ENCODE measurements at places on chromosomes 16 and 17.

- no peak for DNase-seq
Observed at GRCh38 chr16:53920988-53921387, 217.0 kb downstream of the FTO start.

DNA sequence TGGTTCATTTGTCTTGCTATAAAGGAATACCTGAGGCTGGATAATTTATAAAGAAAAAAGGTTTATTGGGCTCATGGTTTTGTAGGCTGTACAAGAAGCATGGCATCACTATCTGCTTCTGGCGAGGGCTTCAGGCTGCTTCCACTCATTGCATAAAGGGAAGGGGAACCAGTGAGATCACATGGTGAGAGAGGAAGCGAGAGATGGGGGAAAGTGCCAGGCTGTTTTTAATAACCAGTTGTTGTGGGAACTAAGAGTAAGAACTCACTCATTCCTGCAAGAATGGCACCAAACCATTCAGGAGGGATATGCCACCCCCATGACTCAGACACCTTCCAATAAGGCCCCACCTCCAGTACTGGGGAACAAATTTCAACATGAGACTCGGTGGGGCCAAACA lies 24.3 kb downstream of the SPECC1 start:
- no peak for DNase-seq

GRCh38 chr16:67547423-67548264 lies 14.7 kb upstream of the CTCF start:
- DNase-seq, result no peak

DNA sequence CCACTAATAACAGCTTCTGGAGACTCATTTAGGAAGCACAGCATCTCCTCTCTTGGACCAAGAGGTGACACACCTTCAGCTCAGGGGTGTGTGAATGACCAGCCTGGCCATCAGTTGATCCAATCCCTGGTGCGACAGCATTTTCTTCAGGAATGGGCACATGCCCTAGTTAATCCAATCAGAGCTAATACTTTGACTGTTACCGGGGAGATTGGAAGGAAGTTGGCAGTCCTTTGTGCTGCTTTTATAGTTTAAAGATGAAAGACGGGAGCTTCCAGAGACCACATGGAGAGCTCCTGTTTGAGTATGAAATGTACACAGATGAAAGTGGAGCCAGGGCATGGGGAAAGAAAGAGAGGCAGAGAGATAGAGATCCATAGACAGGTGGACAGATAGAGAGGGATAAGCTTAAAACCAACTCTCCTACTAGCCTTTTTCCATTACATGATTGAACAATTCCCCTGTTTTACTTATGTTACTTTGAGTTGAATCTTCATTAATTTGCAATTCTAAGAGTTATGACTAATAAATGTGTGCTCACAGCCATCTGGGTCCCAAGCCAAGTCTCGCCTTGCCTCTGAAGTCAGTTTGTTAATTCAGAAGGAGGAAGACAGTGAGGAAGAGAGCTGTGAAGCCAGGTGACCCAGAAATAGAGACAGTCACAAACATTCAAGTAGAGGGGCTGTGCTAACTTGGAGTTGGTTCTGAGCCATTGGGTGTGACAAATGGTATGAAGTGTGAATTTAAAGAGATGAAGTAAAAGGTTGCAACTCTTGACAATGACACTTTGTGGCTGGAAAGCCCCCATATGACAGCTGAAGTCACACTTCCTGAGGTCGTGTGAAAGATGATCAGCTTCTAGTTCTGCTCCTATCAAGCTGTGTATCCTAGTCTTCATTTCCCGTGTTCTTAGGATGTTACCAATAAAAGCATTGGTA lies 120.0 kb upstream of the GOT2 start:
- no peak for DNase-seq

DNA sequence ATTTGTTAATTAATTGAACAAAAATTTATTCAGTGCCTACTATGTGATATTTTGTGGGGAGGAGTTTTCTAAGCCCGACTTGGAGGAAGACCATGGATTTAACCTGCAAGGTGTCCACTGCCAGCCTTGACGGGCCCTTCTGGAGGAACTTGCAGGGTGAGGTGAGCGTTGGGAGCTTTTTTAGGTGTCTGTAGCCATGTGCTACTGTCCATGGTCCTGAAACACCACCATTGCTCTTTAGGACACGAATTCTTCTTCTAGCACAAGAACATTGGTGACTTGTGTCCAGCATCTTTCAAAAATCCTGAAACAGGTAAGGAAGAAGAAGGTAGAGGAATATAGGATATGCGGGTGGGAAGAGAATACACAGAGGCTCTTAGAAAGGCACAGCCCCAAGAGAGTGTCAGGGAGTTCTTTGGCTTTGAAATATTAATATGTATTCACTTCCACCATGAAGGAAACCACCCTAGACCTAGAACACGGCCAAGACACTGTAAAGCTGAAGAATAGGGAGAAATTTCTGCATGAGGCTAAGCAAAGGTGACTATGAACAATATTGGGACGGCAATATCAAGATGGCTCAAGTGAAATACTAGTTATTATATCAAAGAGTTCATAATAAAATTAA lies 27.9 kb upstream of the OR4D1 start:
- DNase-seq, result no peak

DNA sequence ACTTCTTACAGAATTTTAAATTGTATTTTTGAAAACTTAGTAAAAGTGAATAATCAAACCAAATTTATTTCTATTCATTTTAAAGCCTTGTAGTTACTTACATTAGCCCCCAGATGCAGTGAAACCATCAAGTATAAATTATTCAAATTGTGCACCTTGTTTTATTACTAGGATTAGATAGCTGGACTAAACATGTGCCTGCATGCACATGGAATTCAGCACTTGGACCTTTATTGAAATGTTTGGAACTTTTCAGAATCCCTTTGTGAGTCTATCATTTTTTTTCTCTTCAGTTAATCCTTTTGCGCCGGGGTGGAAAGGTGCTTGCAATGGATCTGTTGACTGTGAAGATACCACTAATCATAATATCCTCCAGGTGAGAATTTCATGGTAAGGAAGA lies 4.7 kb downstream of the ZPBP2 start:
- DNase-seq, result no peak

DNA sequence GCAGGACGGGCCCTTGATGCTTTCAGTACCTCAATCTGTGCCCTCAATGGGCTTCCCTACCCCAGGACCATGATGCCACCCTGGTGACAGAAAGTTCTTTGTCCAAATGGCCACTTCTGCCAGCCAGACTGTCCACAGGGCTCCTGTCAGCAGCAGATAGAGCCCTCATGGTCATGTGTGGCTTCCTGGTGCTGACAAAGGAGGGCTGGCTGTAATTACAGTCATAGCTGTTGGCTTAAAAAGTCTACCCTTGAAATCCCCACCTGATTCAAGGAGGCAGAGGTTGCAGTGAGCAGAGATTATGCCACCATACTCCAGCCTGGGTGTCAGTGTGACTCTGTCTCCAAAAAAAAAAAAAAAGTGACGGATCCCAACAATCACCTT lies 3.3 kb downstream of the TRPV2 start:
- DNase-seq, result no peak

DNA sequence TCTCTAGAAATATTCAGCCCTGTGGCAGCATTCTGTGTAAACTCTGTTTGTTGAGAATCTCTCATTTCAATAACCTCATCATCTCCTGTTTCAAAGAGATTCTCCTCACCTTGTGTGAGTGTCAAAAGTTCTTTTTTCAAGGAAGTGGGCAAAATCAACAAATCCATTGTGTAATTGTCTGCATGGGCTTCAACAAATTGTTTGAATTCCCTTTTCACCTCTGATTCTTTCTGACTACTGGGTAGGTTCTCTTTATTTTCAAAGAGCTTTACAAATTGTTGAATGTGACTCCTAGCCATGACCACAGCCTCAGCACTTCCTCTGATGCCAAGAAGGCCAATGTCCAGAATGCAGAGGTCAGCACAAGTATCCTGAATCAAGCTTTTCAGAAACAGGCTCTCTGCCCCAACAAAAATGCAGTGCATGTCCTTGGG lies 48.0 kb downstream of the N4BP1 start:
- no peak for DNase-seq

GRCh38 chr17:78986649-78987328 lies 7.1 kb upstream of the LGALS3BP start:
- no peak for DNase-seq

- peak; percentile 37 for DNase-seq
Observed at GRCh38 chr16:22924492-22924891, 110.5 kb downstream of the HS3ST2 start.

DNA sequence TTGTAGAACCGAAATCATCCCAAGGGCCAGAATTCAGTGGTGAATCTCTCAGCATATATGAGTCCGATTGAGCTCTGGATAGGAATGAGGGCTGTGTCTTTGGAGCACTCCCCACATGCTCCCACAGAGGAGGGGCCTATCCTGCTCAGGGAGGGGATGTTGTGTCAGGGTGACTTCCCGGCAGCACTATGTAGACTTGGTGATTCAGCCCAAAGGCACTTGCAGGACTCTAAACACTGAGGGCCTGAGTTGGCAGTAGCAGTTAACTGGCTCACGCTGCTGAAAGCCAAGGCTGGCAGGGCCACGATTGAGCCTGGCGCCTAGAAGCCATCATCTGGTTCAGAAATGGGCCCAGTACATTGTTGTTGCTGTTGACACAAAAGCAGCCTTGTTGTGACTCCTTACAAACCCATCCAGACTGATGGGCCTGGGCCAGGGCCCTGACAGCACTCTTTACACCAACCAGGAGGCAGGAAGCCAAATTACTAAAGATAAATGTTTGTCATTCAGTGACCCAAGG lies 31.9 kb downstream of the NMT1 start:
- DNase-seq, result peak; percentile 86

GRCh38 chr16:64417711-64418227 lies 704.1 kb downstream of the CDH11 start:
- no peak for DNase-seq

DNA sequence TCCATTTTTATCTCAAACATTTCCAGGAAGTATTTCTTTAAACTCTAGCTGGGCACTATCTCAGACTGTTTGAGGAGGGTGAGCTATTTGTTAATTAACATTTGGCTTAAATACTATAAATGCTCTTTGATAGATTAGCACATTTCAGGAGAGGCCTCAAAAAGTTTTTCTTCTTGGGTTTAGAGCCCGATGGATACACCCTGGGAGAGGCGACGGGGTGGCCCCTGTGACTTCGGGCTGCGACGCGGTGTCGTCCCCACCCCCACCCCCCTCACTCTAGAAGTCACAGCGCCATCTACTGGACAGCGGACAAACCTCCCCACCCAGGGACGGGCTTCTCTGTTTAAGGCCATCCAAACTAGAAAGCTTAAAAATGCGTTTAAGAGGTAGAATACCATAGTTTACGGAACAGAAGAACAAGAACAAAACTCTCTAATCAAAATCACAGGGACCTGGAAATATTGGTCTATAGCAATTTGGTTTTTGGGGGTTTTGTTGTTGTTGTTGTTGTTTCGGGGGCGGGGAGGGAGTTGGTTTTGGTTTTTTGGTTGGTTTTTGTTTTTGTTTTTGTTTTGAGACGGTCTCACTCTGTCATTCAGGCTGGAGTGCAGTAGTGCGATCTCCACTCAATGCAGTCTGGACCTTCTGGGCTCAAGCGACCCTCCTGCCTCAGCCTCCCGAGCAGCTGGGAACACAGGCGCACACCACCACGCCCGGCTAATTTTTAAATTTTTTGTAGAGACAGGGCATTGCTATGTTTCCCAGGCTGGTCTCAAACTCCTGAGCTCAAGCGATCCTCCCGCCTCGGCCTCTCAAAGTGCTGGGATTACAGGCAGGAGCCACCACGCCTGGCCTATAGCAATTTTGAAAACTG lies 254.4 kb downstream of the C16orf95 start:
- no peak for DNase-seq

DNA sequence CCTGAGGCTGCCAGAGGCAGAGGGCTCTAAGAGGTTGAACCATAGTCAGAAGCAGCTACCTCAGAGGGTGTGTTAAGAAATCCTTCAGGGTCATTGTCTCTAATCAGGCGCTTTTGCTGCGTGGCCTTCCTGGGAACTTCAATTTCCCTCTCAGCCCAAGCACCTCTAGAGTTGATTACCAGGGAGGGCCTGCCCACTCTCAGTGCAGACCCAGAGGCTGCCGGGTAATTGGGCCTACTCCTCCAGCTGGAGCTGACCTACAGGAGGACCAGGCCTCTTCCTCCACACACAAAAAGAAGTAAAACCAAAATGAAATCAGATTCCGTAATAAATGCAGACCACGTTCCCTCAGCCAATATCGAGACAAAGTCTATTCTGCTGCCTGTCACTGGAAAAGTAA lies 305.0 kb upstream of the CCL2 start:
- DNase-seq, result no peak

DNA sequence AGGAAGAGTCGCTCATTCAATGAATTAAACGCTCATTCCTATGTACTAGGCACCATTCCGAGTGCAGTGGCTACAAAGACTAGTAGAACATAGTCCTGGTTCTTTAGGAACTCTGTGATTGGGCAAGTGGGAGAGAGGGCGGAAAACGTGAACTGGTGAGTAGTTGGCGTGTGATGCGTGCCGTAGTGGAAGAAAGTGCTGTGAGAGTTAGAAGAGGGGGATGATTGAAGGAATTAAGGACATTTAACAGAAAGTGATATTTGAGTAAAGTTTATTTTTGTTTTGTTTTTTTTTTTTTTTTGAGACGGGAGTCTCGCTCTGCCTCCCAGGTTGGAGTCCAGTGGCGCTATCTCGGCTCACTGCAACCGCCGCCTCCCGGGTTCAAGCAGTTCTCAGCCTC lies 7.9 kb upstream of the SLFN14 start:
- DNase-seq, result no peak

DNA sequence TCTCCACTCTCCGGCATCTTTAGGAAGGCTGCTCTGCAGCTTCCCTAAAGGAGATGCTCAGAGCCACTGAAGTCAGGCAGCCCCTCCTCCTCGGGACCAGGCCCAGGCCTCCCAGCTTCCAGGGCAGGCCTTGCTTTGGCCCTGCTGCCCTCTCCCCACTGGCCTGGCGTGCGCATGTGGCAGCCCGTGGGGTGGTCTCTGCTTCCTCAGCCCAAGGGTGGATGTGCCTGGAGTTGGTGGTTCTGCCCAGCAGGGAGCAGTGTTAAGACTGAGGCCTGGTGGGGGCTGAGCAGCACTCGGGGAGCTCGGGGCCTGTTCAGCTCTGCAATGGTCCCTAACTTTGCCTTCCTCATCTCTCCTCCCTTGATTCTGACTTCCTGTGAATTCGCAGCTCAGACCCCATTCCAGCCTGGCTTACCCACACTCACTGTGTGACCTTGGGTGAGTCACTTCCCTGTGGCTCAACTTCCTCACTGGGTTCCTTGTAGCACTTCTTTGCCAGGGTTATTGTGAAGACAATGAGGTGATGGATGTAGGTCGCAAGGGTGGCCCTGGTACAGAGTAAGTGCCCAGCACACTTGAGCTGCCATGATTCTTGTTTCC lies 63.2 kb downstream of the NKD1 start:
- no peak for DNase-seq

DNA sequence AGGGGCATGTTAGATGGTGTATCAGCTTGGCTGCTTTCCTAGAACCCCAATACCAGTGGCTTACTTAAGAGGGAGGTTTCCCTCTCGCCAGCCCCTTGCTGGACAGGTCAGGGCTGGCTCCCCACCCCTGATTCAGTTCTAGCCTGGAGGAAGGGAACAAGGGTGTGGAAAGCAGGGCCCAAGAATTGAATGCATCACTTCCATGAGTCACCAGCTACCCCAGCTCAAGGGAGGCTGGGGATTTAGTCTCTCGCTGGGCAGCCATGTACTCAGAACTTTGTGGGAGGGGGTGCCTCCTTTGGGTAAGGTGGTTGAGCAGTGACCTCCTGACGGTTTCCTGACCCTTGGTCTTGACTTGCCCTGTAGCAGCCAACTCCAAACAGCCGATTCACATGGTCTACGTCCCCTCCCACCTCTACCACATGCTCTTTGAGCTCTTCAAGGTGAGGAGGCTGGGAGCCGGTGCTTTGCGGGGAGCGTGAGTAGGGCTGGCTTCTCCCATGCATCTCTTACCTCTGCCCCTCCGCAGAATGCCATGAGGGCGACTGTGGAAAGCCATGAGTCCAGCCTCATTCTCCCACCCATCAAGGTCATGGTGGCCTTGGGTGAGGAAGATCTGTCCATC lies 12.8 kb downstream of the PDK2 start:
- DNase-seq, result peak; percentile 57
